ENCODE measurements at places on chromosomes 16 and 17.

DNA sequence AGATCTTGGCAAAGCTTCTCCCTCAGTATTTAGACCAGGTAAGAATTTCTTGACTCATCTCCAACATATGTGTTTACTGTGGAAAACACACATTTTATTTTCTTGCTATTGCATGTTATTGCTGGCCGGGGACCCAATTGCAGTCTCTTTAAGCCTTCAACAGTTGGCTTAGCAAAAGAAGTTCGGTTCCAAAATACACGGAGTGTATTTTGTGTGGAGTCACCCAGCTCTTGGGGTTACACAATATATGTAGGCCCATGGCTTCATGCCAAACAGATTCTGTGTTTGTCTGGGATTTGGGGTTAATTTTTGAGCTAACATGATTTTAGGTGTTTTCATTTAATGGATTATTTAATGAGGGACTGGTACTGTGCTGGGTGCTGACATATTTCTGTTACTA, 4.0 kb downstream of the ALDH3A2 start:
- H3K27ac ChIP-seq: no peak overlapping the region
- no peak for DNase-seq
- no peaks in the 10 kb centered on the region for H3K36me3 ChIP-seq
- peaks cover 9% of the 10 kb centered on the region for H3K4me1 ChIP-seq
- no peaks in the 10 kb centered on the region for H3K27me3 ChIP-seq

DNA sequence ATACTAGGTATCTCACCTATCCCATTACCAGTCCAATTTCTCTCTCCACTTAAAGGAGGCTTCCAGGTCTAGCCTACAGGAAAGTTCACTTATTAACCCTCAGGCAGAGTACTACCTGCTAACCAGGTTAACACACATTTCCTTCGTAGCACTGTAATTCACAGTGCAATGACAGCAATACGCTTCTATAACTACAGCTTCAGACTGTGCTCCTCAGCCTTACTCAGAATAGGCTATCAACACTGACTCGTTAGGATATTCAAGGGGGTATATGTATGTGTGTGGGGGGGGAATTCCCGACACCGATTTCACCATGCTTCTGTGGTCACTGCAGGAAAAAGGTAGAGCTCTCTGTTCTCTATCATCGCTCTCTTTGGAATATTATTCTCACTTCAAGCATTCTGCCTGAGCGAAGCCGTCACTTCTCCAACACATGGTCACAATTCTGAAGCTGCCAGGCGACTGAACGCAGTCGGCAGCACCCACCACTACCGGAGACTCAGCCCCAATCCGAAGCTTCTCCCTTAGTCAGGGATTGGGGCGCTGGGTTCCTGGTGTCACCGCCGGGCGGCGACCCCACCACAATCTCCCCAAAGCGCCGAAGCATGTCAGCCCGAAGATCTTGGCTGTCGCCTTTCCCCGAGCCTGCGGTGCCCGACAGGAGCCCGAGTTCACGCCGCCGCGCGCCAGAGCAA, 618 bp downstream of the GGA3 start:
- DNase-seq: no peak
- peaks cover 6% of the 10 kb centered on the region for H3K4me1 ChIP-seq
- H3K27me3 ChIP-seq: no peaks in the 10 kb centered on the region
- H3K4me3 ChIP-seq: peak overlapping the region; percentile 91

DNA sequence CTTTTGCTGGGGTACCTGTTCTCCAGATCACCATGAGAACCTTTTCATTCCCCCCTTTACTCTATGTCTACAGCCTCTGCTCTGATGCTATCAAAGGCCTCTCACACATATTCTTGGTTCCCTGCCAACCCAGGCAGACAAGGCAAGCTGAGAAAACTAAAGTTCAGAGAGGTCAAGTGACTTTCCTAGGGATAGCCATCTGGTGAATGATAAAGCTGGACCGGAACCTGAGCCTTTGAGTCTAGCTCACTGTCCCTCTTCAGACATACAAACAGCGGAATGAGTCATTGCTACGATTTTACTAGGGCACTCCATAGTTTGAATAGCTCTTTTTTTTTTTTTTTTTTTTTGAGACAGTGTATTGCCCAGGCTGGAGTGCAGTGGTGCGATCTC, 73.3 kb downstream of the XYLT1 start:
- no peak for DNase-seq
- H3K4me3 ChIP-seq: no peak overlapping the region
- H3K36me3 ChIP-seq: no peaks in the 10 kb centered on the region
- no peak overlapping the region for H3K27ac ChIP-seq
- H3K4me1 ChIP-seq: peaks cover 22% of the 10 kb centered on the region

GRCh38 chr17:40519089-40519775, 17.8 kb upstream of the TNS4 start:
- no peaks in the 10 kb centered on the region for H3K4me1 ChIP-seq
- H3K4me3 ChIP-seq: no peak overlapping the region
- H3K36me3 ChIP-seq: no peaks in the 10 kb centered on the region
- DNase-seq: no peak
- no peaks in the 10 kb centered on the region for H3K27me3 ChIP-seq
- no peak overlapping the region for H3K27ac ChIP-seq

- H3K27me3 ChIP-seq: no peaks in the 10 kb centered on the region
- H3K36me3 ChIP-seq: no peaks in the 10 kb centered on the region
- H3K4me3 ChIP-seq: no peak overlapping the region
- no peaks in the 10 kb centered on the region for H3K4me1 ChIP-seq
- no peak overlapping the region for H3K27ac ChIP-seq
- peak; percentile 66 for DNase-seq
Measured at GRCh38 chr16:81204798-81205680, 33.5 kb upstream of the BCO1 start.

- H3K36me3 ChIP-seq: no peaks in the 10 kb centered on the region
- DNase-seq: no peak
- H3K27me3 ChIP-seq: no peaks in the 10 kb centered on the region
- H3K27ac ChIP-seq: no peak overlapping the region
- H3K4me1 ChIP-seq: no peaks in the 10 kb centered on the region
Measured at GRCh38 chr17:17172990-17173389, 33.1 kb downstream of the PLD6 start.

DNA sequence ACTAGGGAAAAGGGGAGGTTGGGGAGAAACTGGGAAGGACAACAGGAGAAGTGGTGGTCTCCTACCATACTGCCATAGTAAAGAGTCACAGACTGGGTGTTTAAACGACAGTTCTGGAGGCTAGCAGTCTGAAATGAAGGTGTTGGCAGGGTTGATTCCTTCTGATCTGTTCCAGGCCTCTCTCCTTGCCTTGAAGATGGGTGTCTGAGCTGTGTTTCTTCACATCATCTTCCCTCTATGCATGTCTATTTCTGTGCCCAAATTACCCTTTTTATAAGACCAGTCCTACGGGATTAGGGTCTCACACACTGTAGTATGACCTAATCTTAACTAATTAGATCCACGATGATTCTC, 79.8 kb upstream of the TMEM97 start:
- no peaks in the 10 kb centered on the region for H3K4me1 ChIP-seq
- H3K36me3 ChIP-seq: no peaks in the 10 kb centered on the region
- no peak overlapping the region for H3K4me3 ChIP-seq
- H3K27ac ChIP-seq: no peak overlapping the region

- no peaks in the 10 kb centered on the region for H3K4me1 ChIP-seq
- H3K36me3 ChIP-seq: no peaks in the 10 kb centered on the region
- no peaks in the 10 kb centered on the region for H3K27me3 ChIP-seq
- DNase-seq: no peak
- H3K4me3 ChIP-seq: no peak overlapping the region
Measured at GRCh38 chr17:50570528-50570927, 10.0 kb downstream of the CACNA1G start.

- H3K4me1 ChIP-seq: peaks cover 2% of the 10 kb centered on the region
- no peak overlapping the region for H3K27ac ChIP-seq
- peak; percentile 7 for DNase-seq
- no peaks in the 10 kb centered on the region for H3K36me3 ChIP-seq
- H3K27me3 ChIP-seq: no peaks in the 10 kb centered on the region
Measured at GRCh38 chr16:57618296-57619132, 9.9 kb upstream of the ADGRG1 start.

GRCh38 chr16:49458243-49458642, 84.6 kb downstream of the C16orf78 start:
- no peaks in the 10 kb centered on the region for H3K4me1 ChIP-seq
- H3K4me3 ChIP-seq: no peak overlapping the region
- no peaks in the 10 kb centered on the region for H3K27me3 ChIP-seq

- DNase-seq: no peak
- no peak overlapping the region for H3K4me3 ChIP-seq
- H3K27ac ChIP-seq: no peak overlapping the region
- no peaks in the 10 kb centered on the region for H3K27me3 ChIP-seq
Measured at GRCh38 chr16:51337662-51338061, 186.6 kb upstream of the SALL1 start.

- DNase-seq: no peak
- no peaks in the 10 kb centered on the region for H3K4me1 ChIP-seq
- no peak overlapping the region for H3K4me3 ChIP-seq
- no peaks in the 10 kb centered on the region for H3K36me3 ChIP-seq
- H3K27me3 ChIP-seq: no peaks in the 10 kb centered on the region
Measured at GRCh38 chr16:86398201-86398600, 112.1 kb upstream of the FOXF1 start.

DNA sequence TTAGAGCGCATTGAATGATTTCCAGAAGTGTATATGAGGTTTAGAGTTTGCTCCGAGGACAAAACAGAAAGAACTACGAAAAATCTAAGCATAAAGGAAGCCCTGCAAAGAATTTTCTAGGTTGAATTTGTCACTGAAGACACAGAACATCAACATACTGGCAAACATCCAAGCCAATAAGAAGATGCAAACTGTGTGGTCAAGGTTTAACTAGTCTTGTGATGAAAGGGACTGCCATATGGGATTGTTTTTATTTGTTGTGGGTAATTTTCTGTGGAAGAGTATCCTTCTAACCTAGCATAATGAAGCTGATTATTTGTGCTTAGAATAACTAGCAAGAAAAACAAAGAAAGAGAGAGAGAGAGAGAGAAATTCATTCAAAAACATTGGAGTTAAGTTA, 492.0 kb upstream of the ERCC4 start:
- no peak overlapping the region for H3K27ac ChIP-seq
- no peaks in the 10 kb centered on the region for H3K4me1 ChIP-seq
- no peaks in the 10 kb centered on the region for H3K36me3 ChIP-seq
- no peaks in the 10 kb centered on the region for H3K27me3 ChIP-seq

GRCh38 chr16:65786916-65787315, 579.6 kb upstream of the CDH5 start:
- H3K27me3 ChIP-seq: no peaks in the 10 kb centered on the region
- no peak overlapping the region for H3K4me3 ChIP-seq
- H3K4me1 ChIP-seq: peaks cover 10% of the 10 kb centered on the region
- no peak overlapping the region for H3K27ac ChIP-seq
- no peak for DNase-seq
- no peaks in the 10 kb centered on the region for H3K36me3 ChIP-seq

Data from ovary (tissue), 10 donors.